EH (cell line): ENCODE measurements at places on chromosomes 6 and 20.

DNA sequence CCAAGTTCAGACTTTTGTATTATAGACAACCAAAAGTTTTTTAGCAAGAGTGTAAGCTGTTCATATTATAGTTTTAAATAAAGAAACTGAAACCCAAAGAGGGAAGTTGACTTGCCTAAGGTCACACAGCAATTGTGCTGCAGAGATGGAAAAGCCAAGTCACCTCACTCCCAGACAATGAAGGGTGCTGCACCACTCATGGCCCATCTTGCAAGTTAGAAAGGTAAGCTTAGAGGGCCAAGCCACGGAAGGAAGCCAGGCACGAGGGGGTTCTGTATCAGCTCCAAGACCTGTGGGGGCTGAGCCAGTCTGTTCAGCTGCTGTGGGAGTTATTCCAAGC, 860 bp downstream of the DEFB124 start:
- DNase-seq: no peak

GRCh38 chr6:101776919-101777350, 383.4 kb downstream of the GRIK2 start:
- no peak for DNase-seq

DNA sequence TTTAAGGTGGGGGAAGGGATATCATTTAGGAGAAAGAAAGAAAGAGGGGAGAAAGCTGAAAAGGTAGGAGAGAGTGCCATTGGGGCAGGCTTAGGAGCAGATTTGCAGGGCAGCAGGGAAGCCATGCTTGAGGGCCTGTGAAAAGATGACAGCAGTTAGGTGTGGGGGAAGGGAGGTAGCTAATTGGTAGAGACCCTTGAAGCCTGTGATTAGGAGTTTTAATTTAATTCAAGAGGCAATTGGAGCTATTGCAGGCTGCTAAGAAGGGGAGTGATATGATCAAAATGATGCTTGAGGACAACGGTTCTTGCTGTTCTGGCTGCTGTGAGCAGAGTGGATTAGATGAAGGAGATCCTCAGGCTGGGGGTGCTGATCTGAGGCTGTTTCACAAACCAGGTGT, 24.5 kb upstream of the SEC63 start:
- no peak for DNase-seq

DNA sequence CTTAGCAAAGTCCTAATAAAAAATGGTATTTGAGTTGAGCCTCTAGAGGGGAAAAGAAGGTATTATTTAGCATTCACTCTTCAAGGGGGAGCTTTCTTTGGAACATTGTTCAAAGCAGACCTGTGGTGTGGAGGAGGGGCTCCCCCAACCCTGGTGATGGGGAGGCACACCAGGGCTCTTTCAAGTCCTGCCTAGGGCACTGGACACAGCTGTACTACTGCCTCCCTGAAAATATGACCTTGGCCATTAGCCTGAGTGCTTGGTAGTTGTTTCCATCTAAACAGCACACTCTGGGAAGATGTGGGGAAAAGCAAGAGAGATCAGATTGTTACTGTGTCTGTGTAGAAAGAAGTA, 215.1 kb upstream of the CNR1 start:
- DNase-seq: no peak

GRCh38 chr6:55136916-55137315, 37.4 kb upstream of the HCRTR2 start:
- DNase-seq: no peak

- DNase-seq: no peak
Measured at GRCh38 chr6:108169464-108170331, 3.9 kb downstream of the NR2E1 start.

DNA sequence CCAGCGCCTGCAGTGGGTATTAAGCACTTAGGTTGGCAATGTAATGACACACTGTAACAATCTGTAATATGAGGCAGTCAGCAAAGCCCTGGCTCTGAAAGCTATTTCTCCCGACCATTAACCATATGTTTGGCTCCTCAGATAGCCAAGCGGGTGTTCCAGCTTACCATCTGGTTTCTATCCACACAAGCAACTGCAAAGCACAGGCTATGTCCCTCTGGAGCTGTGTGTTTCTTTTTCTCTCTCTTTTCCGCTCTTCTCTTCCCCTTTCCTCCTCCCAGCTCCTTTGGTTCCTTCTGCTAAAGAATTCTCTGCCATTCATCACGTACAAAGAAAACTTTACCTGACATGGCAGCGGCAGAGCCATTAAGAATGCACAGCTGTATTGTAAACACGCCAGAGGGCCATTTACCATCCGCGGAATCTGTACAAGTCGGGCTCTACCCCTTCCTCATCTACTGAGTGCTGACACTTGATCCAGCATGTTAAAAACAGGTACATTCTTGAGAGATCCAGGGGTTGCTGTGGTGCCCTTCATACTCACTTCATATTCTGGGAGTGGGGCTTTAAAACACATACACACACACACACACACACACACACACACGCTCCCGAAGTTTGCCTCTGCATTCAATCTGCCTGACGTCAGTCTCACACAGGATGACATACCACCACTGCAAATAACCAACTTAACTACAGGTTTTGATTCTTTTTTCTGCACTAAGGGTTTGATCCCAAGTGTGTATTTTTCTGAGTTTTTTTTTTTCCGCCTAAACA, 77.2 kb downstream of the BACH2 start:
- DNase-seq: peak; percentile 69

DNA sequence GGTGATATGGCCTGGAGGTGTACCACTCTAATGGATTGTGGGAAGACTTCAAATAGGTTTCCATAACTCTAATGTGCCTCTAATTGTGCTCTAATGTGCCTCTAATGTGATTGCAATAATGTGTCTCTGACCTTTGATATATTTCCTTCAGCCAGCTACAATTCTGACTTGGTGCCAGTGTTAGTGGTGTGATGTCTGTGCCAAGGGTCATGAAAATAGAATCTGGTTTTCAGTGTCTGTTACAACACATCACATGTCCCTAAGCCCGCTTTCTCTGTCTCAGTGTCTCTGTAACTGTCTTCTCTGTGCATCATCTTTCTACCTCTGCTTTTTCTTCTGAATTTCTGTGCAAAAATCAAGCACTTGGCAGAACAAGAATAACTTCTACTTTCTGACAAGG, 77.2 kb upstream of the ECI2 start:
- no peak for DNase-seq

- DNase-seq: no peak
Measured at GRCh38 chr6:45687570-45687969, 309.8 kb upstream of the SUPT3H start.

DNA sequence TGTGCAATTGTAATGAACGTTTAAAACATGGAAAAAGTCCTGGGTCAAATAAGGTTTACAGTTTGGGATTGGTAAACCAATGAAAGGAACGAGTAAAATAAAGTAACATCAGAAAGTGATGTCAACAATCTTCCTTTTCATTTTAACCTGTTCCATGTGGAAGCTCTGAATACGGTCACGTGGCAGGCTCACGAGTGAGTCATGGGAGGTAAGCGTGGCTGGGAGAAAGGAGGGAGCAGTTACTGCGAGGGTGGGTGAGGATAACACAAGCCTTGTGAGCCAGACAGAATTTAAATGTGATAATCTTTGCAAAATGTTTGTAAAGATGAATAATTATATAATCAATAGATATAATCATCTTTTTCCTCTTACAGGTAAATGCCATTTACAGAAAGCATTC, 171.3 kb upstream of the HDAC2 start:
- DNase-seq: no peak

GRCh38 chr6:169775321-169775720, 23.9 kb downstream of the ERMARD start:
- DNase-seq: no peak

DNA sequence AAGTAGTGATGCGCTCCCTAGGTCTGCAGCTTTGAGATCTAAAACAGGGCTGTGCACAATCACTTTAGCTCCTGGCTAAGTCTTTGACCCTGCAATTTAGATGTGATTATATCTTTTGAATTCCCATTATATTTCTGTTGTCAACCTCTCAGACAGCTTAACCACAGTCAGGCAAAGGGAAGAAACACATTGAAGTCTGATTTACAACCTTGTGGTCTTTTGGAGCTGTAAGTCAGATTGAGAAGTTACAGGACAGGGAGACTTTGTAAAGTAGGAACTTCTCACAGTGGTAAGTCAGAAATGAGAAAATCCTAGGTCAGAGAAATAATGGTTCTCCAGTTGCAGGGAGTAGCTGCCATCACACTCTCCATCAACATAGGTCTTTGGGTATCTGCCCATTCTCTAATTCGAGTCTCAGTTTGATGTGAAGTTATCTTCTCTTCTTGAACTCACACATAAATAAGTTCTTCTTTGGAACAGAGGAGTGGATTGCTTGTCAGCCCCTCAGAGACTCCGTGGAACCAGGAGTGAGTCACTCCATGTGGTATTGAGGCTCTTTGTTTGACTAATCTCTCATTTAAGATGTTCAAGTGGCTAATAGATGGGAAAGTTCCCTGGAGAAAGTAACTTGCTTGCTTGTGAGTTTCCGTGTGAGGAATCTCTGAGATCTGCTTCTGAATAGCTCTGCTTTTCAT, 35.0 kb upstream of the SGK1 start:
- DNase-seq: peak; percentile 91

GRCh38 chr20:7392542-7393206, 547.6 kb downstream of the HAO1 start:
- peak; percentile 1 for DNase-seq

GRCh38 chr20:60899320-60899719, 352.7 kb upstream of the CDH4 start:
- DNase-seq: no peak

DNA sequence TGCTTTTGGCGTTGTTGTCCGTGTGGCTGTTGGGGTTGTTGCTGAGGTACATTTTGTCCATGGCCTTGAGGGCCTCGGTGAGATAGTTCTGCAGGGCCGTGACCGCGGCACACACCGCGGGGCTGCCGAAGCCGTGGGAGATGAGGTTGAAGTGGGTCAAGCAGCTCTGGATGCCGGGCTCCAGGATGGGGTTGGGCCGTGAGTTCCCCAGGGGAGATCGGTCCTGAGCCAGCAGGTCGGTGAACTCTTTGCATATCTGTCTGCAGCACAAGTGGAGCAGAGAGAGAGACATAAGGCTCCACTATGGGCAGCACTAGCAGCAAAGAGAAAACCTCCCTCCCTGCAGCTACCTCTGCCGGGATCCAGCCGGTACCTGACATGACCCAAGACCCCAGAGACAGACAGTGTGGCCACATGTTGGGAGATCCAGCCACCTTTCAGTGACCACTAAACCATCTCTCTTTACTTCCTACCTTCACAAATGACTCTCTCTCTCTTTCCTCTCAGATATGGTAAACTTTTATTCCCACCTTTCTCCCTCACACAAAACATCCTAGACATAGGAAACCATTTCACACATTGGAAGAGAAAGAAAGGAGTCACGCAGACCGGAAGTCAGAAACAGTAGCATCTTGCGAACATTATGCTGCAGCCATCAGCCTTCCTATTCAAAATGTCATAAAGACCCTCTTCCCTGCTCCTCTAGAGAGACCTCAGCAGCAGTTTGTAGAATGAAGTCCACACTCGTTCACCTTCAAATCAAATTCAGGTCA, 16.2 kb downstream of the TFAP2A start:
- DNase-seq: peak; percentile 32

- DNase-seq: no peak
Measured at GRCh38 chr20:42441864-42442331, 747.8 kb downstream of the PTPRT start.

GRCh38 chr6:105711216-105711615, 308.3 kb upstream of the PREP start:
- DNase-seq: peak; percentile 73

DNA sequence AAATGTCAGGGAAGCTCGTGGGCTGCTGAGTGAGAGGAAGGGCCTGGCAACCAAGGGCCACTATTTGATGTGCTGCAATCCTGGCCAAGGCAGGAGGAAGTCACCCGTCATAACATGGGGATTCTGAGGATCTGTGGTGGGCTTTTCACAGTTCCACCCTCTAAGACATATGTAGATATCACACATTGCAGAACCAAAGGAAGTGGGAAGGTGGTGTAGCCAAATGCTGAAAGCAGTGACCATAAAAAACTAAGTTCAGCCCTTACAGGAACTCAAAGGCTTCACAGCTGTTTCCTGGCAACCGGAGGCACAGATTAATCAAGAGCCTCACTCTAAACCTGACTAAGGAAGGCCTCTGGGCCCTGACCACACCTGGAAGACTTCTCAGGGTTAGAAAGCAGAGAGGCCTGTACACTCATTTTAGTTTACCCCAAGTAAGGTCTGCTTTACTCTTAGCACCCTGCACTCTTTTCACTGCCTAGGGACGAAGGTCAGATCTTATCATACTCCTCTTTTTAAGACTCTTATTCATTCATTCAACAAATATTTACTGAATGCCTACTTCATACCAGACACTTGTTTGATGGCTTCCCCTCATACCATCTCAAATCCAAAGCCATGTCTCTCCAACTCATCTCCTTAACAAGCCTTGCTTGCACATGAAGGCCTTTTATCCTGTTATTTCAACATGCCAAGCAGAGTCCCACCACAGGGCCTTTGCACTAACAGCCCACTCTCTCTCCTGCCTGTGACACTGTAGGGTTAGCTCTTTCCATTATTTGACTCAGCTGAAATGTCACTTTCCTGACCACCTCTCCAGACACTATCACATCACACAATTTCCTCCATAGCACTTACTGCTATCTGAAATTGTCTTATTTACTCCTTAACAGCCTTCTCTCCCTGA, 2.6 kb downstream of the UBE2V1 start:
- peak; percentile 84 for DNase-seq

GRCh38 chr6:79984261-79984660, 20.2 kb upstream of the TTK start:
- DNase-seq: peak; percentile 3
